Foreskin melanocyte (primary cell): ENCODE measurements at places on chromosomes 5 and 9.
A peak's percentile ranks its signal among the peaks of the same experiment; 100 is the strongest.

DNA sequence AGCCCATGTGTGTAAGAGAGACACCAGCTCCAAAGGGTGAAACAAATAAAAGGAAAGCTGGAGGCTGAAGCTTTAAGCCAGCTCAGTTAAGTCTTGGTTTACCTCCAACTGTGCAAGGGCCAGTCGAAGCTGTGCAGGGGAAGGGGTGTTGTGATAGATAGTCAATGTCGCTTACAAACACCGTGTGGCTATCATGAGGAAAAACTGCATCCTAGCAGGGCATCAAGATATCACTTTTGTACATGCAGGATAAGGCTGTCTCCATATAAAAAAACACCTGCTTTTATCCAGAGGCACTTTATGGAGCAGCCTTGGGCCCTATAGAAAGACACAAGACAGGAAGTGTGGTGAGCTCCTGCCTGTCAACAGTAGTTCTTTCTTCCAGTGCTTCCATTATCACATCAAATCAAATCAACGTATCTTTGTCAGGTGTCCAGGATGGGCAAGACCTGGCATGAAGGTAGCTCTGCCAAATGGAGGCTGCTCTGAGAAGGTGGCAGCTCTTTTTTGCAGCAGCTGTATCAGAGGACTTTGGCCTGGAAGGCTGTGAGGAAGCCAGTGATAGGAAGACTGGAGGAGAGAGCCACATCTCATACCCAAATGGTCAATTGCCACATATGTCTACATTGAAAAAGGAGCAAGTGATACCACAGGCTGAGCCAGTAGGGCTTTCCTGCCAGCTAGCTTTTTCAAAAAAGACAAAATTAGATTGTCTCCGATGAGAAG, 29.3 kb upstream of the SELENOP start:
- no peak for DNase-seq

GRCh38 chr9:127776924-127777289, 1.6 kb downstream of the SH2D3C start:
- no peak for DNase-seq

GRCh38 chr9:5949103-5949699, 58.5 kb downstream of the MLANA start:
- no peak for DNase-seq

DNA sequence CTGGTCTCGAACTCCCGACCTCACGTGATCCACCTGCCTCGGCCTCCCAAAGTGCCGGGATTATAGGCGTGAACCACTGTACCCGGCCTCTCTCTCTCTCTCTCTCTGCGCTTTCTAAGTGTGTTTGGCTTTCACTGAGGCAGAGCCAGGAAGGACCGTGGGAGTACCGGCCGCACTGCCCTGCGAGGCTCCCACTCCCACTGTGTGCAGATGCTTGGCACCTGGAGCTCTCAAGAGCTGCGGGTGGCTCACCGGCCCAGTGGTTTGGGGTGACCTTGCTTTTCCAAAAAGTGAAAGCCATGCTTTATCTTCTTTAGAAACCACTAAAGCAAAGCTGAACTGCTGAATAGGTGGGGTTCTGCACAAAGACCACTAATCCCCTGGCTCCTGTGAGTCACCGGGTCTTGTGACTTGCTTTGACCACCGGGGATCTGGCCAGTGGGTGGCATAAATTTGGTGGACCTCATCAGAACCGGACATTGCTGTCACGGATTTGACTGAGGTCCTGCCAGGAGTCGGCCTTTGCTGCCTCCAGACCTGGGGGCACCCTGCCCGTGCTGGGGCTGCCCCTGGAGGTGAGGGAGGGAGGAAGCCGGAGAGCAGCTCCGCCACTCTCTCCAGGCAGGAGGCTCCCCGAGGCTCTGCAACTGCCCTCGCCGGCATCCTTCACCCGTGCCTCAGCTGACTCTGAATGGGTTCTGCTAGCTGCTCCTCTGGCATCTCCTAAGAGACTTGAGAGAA, 228.9 kb downstream of the FANCC start:
- DNase-seq = no peak

GRCh38 chr9:76415154-76415553, 20.9 kb upstream of the RFK start:
- DNase-seq = no peak

- DNase-seq = no peak
Measured at GRCh38 chr5:173670791-173671120, 54.3 kb upstream of the BOD1 start.

DNA sequence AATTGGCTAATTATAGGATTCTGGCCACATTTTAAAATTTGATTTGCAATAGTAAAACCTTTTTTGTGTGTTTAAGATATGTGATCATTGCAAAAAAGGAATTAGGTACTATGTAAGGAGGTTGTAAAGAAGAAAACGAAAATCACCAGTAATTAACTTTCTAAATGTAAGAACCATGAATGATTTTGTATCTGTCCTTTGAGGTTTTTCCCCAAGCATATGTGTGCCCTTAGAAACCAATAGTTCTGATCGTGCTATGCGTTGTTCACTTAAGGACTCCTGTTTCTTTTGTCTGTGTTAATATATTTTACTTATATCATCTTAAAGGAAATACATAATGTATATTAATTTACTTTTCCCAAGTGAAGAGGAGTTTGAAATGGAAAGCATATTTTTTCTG, 410.2 kb downstream of the PSAT1 start:
- DNase-seq = no peak

GRCh38 chr5:15734058-15734457, 234.1 kb downstream of the FBXL7 start:
- no peak for DNase-seq

DNA sequence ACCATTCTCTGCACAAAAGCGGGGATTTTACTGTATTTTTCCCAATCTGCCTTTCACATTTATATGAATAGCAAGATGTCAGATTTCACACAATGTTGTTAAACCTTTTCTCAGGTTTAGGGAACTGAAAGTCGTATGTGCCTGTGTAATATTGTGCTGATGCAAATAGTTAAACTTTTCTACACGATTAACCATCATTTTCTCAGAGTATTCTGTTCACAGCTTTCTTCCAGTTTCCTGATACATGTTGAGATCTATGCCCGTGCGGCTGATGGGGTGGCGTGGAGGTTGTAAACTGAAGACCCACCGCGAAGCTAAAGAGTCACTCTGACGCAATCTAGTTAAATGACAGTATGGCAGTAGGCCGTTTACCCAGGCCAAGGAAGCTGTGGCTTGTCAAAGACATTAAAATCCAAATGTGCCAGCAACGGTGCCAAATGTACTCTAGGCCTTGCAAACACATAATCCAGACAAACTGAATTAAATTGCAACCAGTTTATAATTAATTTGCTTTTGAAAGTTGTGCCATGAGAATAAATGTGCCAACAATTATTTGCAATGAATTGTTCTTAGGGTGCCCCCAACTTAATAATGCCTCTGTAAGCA, 145.7 kb downstream of the EBF1 start:
- no peak for DNase-seq

- DNase-seq = peak; percentile 62
Measured at GRCh38 chr9:86685556-86685955, 261.8 kb downstream of the GAS1 start.

- no peak for DNase-seq
Measured at GRCh38 chr9:91146391-91147019, 215.2 kb downstream of the AUH start.

DNA sequence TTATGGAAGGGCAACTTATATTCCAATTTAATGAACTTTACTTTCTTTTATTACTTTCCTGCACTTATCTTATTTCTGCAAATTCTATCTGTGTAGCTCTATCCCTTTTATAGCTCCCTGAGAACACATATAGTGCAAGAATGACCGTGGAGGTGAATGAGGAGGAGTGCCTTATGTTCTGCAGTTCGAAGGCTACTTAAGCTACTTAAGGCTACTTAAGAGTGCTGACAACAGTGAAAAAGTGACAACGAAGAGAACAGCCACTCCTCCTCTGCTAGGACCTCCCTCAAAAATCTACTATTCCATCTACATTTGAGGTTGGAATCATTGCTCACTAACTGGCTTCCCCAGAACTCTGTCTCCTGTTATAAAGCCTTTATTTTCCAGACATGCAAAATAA, 1365.7 kb upstream of the C9orf72 start:
- no peak for DNase-seq

DNA sequence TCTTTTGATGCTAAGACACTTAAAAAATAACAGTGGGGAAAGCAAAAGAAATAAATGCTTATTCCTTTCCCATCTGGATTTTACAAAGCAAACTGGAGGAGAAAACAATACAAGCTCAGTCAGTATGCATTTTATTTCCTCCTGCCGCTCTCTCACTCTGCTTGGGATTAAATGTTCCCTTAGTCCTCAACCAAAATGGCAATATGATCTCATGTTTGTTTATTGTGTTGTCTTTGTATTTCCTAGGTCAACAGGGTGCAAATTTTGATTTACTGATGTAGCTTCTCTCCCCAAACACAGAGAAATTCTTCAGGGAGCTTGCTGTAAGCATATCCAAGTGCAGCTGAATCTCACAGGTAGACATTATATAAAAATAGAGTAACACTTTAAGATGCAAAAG, 92.1 kb upstream of the ERBIN start:
- no peak for DNase-seq
